ENCODE measurements at places on chromosomes 7 and 10.
A peak's percentile ranks its signal among the peaks of the same experiment; 100 is the strongest.

GRCh38 chr10:103602852-103603155, 109.3 kb downstream of the NEURL1 start:
- no peak for DNase-seq

DNA sequence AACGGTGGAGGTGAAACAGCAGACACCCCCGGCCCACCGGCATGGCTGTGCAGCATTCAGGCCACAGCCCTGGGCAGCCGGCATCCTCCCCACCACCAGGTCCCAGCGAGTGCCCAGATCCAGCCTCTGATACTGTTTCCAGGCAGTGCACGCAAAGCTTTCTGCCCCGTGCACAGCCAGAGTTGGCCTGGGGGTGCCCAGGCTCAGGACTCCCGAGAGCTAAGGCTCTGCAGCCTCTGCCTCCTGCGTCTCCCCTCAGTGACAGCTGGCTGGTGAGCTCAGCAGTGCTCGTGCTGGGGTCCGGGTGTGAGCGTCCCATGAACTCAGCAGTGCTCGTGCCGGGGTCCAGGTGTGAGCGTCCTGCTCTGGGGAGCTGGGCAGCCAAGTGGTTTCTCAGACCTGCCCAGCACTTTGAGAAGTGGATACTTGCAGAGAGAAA, 65.4 kb downstream of the CFAP46 start:
- no peak for DNase-seq

DNA sequence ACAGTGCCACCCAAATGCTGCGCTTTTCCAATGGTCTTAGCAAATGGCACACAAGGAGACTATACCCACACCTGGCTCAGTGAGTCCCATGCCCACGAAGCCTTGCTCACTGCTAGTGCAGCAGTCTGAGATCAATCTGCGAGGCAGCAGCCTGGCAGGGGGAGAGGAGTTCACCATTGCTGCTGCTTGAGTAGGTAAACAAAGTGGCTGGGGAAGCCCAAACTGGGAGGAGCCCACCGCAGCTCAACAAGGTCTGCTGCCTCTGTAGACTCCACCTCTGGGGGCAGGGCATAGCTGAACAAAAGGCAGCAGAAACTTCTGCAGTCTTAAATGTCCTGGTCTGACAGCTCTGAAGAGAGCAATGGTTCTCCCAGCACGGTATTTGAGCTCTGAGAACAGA, 891.2 kb downstream of the PCDH15 start:
- DNase-seq = no peak

- DNase-seq = no peak
Observed at GRCh38 chr10:110368002-110368401, 63.3 kb upstream of the SMNDC1 start.

GRCh38 chr10:61841338-61841875, 60.1 kb upstream of the ARID5B start:
- DNase-seq = no peak

- DNase-seq = no peak
Observed at GRCh38 chr10:107163076-107163855, 1.2 kb downstream of the SORCS1 start.

DNA sequence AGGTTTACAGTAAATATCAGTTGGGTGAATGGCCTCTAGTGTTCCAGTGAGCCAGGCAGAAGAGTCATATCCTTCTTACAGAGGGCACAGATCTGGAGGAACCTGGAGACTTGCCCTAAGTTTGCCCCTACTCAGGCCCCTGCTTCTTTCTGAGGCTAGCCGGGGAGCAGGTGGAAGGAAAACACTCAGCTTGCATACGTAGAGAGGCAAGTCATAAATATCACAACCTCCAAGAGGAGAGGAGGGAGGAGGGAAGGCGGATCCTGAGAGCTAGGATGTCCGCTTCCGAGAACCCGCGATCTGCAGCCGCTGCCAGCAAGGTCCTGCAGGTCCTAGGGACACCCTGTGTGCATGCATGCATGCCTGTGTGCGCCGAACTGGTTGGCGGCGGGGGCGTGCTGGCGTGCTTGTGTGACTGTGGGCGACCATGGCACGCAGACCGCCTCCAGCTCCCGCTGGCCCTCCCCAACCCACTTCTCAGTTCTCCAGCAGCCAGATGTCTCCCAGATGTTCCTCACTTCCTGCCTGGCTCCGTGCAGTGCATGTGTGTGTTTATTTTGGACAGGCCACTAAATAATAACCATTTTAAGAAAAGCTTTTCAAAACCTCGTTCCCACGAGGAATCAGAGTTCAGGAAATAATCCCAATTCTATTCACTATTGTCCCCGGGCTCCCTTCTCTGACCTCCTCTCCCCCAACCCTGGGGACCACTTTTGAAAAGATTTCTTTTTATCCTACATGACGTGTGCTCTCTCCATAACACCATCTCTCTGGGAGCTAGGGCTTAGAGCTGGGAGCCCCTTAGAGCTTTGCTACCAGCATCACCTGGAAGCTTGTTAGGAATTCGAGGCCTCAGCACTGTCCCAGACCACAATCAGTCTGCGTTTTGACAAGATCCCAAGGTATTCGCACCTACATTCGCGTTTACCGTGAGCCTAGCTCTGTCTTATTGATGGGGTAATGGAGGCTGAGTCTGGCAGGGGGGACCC, 32.4 kb downstream of the UNC5B start:
- no peak for DNase-seq

DNA sequence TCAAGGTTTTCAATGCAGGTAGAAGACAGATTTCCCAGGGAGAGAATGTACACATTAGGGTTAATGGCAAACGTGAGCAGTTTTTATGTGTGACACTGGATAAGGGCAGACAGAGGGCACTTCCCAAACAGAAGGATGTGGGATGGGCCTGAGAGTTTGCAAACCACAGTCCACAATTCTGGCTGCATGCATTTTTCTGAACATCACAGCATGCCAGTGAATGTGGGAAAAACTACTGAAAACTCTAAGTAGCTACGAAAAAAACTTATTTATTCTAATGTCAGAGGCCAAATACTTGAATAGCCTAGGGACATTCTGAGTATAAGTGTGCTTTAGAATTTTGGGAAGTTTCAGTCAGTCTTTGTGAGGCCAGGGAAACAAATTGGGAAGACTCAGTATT, 145.9 kb downstream of the NRCAM start:
- no peak for DNase-seq

- no peak for DNase-seq
Observed at GRCh38 chr7:20787660-20788419, 1.2 kb upstream of the SP8 start.

DNA sequence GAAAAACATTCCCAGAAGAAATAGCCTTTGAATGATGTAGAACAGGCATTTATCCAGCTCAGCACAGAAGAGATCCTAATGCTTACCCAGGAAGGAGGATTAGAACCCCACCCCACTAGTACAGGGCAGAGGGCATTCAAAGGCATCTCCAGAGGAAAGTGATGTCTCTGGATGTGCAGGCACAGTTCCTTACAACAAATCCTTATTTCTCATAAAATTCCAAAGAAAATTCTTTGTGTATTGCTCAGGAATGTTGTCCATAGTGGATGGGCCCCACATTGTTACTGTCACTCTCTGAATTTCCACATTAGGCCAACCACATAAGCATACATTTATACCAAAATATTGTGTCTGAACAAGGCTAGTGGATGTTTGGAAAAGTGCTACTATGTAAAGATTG, 243.0 kb downstream of the ADRA2A start:
- no peak for DNase-seq

GRCh38 chr10:43885842-43886241, 237.2 kb upstream of the ZNF32 start:
- no peak for DNase-seq

- DNase-seq = no peak
Observed at GRCh38 chr10:102476466-102477141, 25.3 kb upstream of the C10orf95 start.

DNA sequence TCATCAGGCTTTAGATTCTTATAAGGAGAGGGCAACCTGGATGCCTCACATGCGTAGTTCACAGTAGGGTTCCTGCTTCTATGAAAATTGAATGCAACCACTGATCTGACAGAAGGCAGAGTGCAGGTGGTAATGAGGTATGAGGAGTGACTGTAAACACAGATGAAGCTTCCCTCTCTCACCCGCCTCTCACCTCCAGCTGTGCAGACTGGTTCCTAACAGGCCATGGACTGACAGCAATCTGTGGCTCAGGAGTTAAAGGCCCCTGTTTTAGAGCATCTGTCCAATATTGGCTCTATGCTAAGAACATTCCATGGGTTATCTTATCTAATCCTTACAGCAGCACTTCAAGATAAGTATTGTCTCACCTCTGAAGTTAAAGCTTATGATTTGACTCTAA, 213.5 kb upstream of the NRP1 start:
- no peak for DNase-seq

- DNase-seq = peak; percentile 52
Observed at GRCh38 chr10:12448729-12449391, 99.5 kb downstream of the CAMK1D start.

GRCh38 chr10:85262992-85263391, 934.6 kb downstream of the CCSER2 start:
- DNase-seq = no peak

GRCh38 chr10:86688398-86688921, 20.1 kb downstream of the LDB3 start:
- no peak for DNase-seq

DNA sequence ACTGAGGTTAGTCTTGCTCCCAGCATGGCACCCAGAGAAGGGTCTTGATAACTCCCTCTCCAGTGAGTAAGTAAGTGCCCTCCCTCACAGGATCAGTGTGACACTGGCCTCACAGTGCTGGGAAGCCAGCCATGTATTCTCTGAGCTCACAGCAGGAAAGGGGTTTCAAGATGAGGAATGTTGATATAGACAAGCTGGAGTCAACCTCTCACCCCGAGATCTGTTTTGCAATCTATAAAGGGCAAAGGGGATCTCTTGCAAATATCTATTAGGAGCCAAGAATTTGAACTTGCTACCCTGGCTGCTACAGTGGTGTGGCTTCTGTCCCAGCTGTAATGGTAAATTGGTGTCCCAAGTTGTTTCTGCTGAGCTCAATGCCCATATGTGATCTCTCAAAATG, 70.2 kb upstream of the ADAM12 start:
- DNase-seq = no peak

- no peak for DNase-seq
Observed at GRCh38 chr10:101609481-101609880, 21.4 kb downstream of the DPCD start.

DNA sequence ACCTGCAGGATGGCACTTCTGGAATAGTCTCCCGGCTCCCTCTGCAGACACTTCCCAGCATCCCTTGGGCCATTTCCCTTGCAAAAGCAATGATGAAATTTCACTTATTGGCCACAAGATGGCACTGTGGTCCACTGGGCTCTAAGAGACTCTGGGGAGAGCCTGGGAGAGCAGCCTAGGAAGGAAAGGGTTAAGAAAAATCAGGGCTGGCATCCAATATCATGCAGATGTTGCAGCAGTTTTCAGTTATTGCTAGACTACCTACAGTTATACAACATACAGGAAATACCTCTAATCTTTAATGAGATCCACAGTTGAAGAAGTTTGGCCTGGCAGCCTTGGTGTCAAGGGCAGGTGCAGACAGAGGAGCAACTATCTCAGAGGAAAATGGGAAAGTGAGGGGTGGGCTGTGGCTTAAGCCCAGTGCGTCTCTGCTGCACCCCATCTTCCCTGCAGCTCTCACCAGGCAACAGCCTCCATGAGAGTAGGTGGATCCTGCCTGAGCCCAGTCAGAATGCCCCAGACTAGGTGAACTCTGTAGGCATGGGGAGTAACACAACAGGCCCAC, 100.2 kb upstream of the PRSS58 start:
- no peak for DNase-seq

DNA sequence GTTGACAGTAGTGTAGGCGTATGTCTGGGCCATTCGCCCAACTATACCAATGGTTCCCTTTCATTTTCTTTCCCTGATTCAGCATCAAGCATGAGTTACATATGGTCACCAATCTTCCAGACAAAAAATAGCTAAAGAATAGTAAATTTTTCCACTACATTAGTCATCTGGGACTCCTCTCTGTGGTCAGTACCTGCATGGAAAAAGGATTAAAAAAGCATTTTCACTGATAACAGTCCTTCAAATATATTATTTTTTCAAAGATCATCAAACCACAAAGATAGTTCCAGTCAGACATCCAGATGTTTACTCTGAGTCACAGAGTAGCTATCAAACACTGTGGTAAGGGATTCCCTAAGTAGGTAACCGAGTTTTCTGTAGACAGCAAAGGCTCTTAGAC, 302.6 kb upstream of the SEMA3D start:
- DNase-seq = no peak

DNA sequence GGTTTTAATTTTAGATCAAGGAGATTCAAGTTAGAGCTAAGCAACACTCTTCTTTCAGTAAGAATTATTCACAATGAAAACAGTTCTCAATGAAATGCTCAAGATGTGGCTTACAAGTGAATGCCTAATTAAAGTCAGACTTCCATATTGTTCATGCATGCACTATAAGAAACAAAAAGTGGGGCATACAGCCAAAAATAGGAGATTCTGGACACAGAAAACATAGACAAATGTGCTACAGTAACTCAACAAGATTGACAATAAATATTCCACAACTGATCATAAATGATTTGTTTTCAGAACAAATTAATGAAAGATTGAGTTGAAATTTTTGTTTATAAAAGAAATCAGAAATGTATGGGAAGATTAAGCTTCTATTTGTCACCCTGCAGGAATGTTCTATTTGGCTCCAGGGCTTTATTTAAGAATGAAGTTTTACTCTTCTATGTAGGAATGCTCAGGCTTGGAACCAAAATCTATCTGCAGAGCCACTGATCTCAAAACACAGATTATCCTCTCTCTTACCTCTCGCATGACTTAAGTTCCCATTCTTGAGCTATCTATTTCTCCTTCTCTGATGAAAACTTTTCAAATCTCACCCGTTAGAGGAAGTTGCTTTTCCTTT, 89.0 kb upstream of the PIP4K2A start:
- no peak for DNase-seq

DNA sequence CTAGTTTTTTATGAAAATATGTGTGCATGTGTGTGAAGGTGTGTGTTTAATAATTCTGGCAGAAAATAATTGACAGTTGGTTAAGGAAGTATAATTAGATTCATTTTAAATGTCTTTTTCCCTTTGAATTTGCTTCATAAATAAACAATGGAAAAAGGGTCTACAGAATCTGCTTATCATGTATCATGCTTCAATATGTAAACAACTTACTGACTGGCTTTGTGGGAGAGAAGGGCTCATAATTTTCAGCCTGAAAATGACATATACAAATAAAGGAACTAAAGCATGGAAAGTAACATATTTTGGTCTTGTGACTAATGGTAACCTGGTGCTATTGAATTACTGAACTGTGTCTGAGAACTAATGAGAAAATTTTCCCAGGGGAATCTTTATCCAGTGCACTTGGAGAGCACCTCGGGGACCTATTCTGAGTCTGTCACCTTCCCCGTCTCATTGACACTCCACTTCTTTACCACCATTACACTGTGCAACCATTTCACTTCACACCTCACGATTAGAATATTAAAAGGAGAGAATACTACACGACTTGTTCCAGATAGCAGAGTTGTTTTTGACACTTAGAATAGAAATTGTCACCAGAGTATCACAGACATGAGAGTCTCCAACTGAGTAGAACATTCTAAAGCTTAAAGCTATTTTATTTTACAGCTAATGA, 298.6 kb downstream of the TFEC start:
- DNase-seq = no peak
